CD4-positive, alpha-beta T cell treated with Interleukin-17A for 1 hour (primary cell): ENCODE measurements at places on chromosomes 1 and 21.

DNA sequence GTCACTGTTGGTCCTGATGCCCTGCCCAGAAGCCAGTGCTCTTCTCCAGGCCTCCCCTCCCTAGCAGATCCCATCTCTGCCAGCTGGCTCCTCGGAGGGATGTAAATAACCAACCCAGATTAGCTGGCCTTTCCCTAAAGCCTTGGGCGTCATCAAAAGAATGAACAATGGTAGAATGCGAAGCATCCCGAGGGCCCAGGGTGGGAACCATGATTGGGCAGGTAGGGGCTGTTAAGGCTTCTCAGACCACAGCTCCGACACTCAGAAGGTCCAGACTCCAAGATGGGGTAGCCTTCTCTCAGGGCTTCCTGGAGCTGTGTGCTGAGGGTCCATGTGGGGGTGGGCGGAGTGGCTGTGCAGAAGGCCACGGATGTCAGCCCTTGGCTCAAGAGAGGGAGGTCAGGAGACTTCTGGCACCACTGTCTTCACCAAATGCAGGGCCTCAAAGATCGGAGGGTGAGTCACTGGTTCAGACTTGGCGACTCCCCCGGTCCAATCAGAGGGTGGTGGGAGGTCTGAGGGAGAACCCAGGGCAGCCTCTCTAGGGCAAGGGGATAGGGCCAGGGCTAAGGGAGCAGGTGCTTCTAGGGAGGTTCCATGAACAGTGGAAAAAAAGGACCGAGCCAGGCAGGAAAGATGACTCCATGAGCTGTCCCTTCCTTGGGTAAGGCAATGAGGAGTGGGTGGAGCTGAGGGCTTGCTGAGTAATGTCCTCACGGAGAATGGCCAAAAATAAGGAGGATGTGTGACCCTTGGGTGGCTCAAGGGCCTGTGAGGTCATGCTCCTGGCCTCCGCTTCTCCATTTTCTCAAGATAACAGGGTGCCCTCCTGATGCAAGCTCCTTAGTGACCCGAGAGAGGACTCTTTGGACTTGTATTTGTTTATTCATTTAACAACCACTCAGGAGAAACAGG lies 58.4 kb upstream of the EPS8L3 start:
- no peak for DNase-seq

GRCh38 chr1:58895559-58896145 lies 111.8 kb upstream of the JUN start:
- no peak for DNase-seq

GRCh38 chr1:228082214-228082917 lies at the start of gene ARF1:
ARF1 (plus strand) TSS chr1:228082708; CDS start chr1:228097115, 14,407 bp downstream.
- DNase-seq, result peak; percentile 93

DNA sequence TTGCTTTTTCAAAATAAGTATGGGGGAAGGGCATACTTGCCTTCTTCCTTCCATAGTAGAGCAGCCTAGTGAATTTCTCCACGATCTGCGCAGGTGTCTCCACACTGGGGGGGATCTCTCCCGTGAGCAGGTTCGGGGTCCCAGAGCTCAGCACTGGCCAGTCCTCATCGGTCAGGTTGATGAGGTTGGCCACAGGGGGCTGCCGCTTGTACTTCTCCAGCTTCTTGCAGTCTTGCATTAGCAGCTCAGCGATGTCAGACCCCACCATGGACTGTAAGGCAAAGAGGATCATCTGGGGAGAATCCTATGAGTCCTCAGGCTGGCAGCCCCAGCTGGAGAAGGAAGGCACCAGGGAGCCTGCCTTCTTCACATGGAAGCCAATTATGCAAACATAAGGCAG lies 11.8 kb downstream of the SEC16B start:
- no peak for DNase-seq

GRCh38 chr1:17513131-17513530 lies 26.4 kb upstream of the ARHGEF10L start:
- no peak for DNase-seq

- DNase-seq, result peak; percentile 58
Observed at GRCh38 chr21:26169061-26169610, 1.4 kb downstream of the APP start.

DNA sequence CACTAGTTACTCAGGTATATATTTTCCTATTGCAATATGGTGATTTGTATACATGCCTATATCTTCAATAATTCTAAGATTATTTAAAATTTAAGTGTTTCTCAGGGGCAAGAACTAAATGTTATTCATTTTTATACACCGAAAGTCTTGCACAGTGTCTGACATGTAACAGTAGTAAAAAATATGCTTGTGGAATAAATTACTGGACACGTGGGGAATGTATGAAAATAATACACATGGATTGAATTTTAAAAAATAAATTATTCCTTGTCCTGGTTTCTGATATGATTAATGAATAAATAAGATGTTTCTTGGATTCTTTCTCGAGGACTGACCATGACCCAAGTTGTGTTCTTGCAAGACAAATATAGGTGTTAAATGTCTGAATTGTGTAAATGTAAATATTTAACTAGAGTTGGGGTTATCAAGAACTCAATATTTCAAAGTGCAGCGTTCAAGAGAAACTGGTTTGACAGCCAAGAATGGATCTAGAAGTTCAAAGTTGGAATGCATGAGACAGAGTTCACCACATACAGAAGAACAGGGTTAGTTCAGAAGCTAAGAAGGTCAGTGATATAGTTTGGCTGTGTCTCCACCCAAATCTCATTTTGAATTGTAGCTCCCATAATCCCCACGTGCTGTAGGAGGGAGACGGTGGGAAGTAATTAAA lies 142.1 kb upstream of the SPAG17 start:
- DNase-seq, result no peak
